GM12878 (cell line): ENCODE measurements at places on chromosomes 2 and 18. TPM values are rescaled to one million over a fixed set of nuclear protein-coding genes. Genes with fewer than 3 reads are reported as not detected.
A peak's percentile ranks its signal among the peaks of the same experiment; 100 is the strongest.

- H3K27me3 ChIP-seq, result no peaks in the 10 kb centered on the region
- no peak overlapping the region for H3K4me3 ChIP-seq
- no peaks in the 10 kb centered on the region for H3K4me1 ChIP-seq
- no peaks in the 10 kb centered on the region for H3K36me3 ChIP-seq
- no peak for DNase-seq
These were observed 52.6 kb downstream of the TWIST2 start for GRCh38 chr2:238900511-238900910.

DNA sequence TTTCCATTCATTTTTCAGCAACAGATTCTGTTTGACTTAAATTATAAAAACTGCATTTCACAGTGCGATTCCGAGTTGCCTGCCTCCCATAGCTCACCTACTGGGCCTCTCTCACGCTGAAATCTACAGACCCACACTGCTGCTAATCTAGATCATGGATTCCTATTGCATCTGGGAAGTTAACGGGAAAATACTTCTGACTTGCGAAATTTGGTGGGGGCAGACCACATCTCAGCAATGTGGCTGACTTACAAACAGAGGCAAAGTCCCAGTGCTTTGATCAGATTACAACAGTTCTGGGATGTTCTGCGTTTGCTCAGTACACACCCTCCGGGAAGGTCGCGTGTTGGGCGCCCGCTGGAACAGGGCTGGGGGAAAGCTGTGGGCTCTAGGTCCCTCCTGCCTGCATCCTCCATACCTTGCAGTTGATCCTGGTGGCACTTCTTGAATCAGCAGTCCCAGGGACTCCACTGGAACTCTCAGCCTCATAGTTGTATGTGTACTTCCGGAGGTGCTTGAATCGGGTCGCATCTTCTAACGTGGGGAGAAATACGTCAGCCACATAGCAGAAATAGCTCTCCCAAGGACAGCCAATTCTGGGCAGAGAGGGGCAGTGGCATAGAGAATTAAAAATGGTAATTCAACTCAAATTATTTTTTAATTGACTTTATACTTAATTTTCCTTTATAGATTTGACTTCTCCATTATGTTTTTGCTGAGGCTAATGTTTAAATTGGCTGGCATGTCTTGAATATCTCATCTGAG is 1.7 kb downstream of the APOB start:
- no peaks in the 10 kb centered on the region for H3K4me1 ChIP-seq
- no peaks in the 10 kb centered on the region; the same call in 1 of the 2 replicates for H3K27me3 ChIP-seq
- H3K36me3 ChIP-seq, result no peaks in the 10 kb centered on the region
- no peak overlapping the region for H3K27ac ChIP-seq
- H3K4me3 ChIP-seq, result no peak overlapping the region

DNA sequence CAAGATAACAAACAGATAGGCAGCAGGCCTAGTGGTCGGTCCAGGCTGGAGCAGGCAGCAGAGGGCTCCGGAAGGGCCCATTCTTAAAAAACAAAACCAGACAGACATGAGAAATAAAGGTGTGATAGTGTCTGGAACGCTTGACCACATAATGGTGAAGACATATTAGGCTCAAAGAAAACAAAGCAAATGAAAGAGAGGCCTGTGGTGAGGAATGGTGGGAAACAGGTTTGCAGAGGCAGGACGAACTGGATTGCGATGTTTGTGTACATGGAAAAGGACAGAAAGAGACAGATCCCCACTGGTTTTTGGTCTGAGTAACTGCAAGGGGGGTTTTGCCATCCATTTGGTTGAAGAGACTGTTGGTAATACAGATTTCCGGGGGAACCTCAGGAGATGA is 19.9 kb downstream of the QPCT start:
- H3K27ac ChIP-seq, result no peak overlapping the region
- no peak for DNase-seq
- peaks cover 7% of the 10 kb centered on the region for H3K4me1 ChIP-seq

- H3K4me1 ChIP-seq, result peaks cover 12% of the 10 kb centered on the region
- H3K27me3 ChIP-seq, result no peaks in the 10 kb centered on the region
- H3K27ac ChIP-seq, result peak overlapping the region; percentile 81
- peak; percentile 53 for DNase-seq
These were observed 2.3 kb downstream of the IL18R1 start for GRCh38 chr2:102357937-102358336.

DNA sequence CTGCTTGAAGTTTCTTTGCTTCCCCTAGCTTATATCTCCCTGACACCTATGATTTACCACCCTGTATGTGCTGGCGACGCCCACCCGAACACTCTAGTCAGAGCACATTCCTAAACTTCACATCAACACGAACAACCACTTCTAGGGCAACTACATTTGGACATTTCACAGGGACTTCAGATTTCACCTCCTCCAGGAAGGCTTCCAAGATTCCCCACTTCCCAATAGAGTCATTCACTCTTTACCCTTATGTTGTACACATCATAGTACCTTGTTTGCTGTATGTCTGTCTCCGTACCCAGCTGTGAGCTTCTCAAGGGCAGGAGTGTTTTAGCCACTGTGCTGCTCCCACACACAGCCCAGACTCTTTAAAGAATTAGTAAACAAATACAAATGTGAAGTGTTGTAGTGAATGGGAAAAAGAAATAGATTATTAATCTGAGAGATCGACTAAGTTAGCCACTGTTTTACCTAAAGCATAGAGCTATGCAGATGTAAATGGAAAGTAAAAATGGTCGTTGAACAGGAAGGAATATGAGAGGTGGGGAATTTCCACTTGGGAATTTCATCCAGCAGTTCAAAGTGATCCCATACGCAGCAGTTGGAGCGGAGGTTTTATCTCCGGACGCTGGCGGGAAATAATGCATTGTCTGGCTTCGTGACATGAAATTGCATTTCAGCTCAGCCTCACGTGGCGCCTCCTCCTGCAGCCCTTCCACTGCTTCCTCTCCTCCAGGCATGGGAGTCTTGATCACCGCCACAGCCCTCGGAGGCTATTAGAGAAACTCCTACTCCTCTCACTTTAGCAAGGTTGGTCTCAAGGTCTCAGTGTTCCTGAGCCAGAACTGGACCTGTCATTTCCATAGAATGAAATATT is 233.4 kb upstream of the COPS8 start:
- H3K4me3 ChIP-seq, result no peak overlapping the region
- H3K27me3 ChIP-seq, result no peaks in the 10 kb centered on the region
- no peaks in the 10 kb centered on the region for H3K4me1 ChIP-seq
- no peaks in the 10 kb centered on the region for H3K36me3 ChIP-seq
- no peak overlapping the region for H3K27ac ChIP-seq

DNA sequence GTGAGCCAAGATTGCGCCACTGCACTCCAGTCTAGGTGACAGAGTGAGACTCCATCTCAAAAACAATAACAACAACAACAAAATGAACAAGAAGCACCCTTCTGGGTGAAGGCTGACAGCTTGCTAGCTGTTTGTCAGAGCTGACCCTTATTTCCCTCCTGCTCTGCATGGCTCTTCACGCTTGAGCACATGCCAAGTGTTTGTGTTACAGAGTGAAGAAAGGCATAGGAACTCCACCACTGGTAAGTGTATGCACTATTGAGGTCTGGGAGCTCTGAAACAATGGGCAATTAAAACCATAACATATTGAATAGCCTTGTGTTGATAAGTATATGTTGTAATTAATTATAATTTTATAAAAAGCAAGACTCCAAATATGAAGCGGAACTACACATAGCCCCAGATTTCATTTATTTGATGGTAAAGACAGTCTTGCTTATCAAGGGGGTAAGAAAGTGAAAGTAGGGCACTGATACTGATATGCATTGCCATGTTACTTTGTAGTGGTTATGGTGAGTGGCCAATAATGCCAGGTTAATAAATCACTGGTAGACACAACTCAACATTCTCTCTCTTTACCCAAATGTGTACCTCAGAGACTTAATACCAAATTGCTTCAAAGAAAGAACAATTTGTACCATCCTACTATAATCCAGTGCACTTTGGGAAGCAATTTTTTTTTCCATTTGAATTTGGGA is 163.4 kb downstream of the VWC2L start:
- H3K4me1 ChIP-seq, result no peaks in the 10 kb centered on the region
- no peak for DNase-seq
- no peaks in the 10 kb centered on the region for H3K36me3 ChIP-seq
- H3K4me3 ChIP-seq, result no peak overlapping the region

Gene EPB41L3
- 0.21 and 0.69 TPM in 2 replicates for total RNA-seq

Gene GATA6
- 0.05 TPM in 2 replicates for total RNA-seq

Gene GREB1L
- total RNA-seq, result 0.03 TPM in 1 of 2 replicates, not detected in the other

Gene SERPINB4
- total RNA-seq, result not detected in 2 replicates

Gene DSEL
- total RNA-seq, result 0.03 TPM in 1 of 2 replicates, not detected in the other
